HTR-8/SVneo (cell line): ENCODE measurements at places on chromosomes 3 and 15.

GRCh38 chr15:69096626-69097025 is 63.8 kb upstream of the GLCE start:
- DNase-seq: no peak

- DNase-seq: no peak
Measured at GRCh38 chr3:59411694-59412093, 361.9 kb upstream of the CFAP20DC start.

DNA sequence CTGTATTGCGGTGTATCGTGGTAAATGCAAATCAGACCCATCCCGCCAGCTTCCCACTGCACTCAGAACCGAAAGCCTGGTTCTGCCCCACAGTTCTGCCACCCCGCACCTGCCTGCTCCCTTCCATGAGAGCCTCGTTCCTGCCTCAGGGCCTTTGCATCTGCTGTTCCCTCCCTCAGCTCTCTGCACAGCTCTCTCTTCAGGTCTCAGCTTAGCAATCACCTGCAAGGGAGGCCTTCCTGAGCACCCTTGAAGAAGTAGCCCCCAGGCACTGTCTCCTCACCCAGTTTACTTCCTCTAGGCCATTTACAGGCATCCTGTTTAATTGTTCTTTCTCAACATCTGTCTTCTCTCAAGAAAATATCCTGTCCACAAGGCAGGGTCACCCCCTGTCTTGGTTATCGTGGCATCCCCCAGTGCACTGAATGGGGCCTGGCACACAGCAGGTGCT is 13.3 kb upstream of the IQSEC1 start:
- no peak for DNase-seq

GRCh38 chr3:126665959-126666657 is 11.2 kb upstream of the TXNRD3 start:
- no peak for DNase-seq

GRCh38 chr3:70621451-70621850 is 309.0 kb upstream of the MDFIC2 start:
- DNase-seq: no peak

- no peak for DNase-seq
Measured at GRCh38 chr3:69484507-69485393, 98.9 kb upstream of the FRMD4B start.
